ENCODE measurements at places on chromosomes 4 and X. TPM values are rescaled to one million over a fixed set of nuclear protein-coding genes. Genes with fewer than 3 reads are reported as not detected.

C4orf50 gene
- 0.12 TPM for total RNA-seq

GRCh38 chrX:3440981-3441380, 94.5 kb upstream of the MXRA5 start:
- no peak overlapping the region for H3K27ac ChIP-seq
- H3K27me3 ChIP-seq: no peaks in the 10 kb centered on the region
- H3K4me3 ChIP-seq: no peak overlapping the region
- no peak for DNase-seq
- no peaks in the 10 kb centered on the region for H3K4me1 ChIP-seq

DNA sequence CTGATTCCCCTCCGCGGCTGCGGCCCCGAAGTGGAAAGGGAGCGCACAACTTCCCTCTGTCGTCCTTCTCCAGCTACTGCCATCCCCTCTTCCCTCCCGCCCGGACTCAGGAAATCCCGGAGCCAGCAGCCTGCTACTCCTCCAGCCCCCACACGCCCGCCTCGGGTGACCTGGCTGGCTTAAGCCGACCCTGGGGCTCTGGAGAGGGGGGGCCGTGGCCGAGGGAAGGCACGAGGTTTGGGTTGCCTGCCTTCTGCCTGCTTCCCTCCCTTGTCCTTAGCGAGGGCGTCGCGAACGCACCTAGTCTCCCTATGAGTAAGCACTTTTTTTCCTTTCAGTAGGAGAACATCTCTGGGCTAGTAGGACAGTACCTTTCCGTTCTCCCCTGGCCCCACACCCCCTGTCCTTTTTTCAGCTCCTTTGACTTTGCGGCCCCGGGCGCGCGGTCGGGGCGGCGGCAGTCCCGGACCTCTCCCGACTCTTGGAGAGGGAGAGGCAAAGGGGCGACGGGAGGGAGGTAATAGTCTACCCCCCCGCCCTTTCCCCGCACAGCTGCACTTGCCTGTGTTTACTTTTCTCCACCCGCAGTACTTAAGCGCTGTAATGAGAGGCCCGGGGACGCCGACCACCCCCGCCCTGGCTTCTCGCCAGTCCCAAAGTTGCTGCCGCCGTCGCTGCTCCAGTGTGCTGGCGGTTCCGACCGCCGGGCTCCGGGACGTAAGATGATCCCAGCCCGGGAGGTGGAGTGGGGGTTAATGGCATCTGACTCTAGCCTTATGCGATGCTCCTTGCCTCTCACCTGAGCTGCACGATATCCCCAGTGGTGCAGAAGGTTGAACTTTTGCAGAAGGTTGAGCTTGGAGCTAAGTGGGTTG, 868 bp downstream of the PLS3 start:
- peak overlapping the region; percentile 53 for H3K4me3 ChIP-seq
- peak overlapping the region; percentile 83 for H3K27ac ChIP-seq
- no peaks in the 10 kb centered on the region for H3K4me1 ChIP-seq
- no peaks in the 10 kb centered on the region for H3K36me3 ChIP-seq
- H3K27me3 ChIP-seq: no peaks in the 10 kb centered on the region
- DNase-seq: peak; percentile 75

- H3K4me3 ChIP-seq: no peak overlapping the region
- DNase-seq: no peak
- H3K36me3 ChIP-seq: no peaks in the 10 kb centered on the region
- no peaks in the 10 kb centered on the region for H3K27me3 ChIP-seq
- H3K4me1 ChIP-seq: peaks cover 1% of the 10 kb centered on the region
These were observed 377.2 kb upstream of the FTHL17 start for GRCh38 chrX:31449081-31449480.

All from ovary (tissue), 10 donors.